ENCODE measurements at places on chromosomes 6 and 20.

GRCh38 chr20:45771182-45771759 lies 20.4 kb downstream of the WFDC3 start:
- peak; percentile 78 for DNase-seq

GRCh38 chr20:4411744-4412143 lies 310.0 kb upstream of the PRND start:
- DNase-seq, result no peak

- no peak for DNase-seq
Measured at GRCh38 chr6:36662380-36662779, 16.1 kb upstream of the CDKN1A start.

DNA sequence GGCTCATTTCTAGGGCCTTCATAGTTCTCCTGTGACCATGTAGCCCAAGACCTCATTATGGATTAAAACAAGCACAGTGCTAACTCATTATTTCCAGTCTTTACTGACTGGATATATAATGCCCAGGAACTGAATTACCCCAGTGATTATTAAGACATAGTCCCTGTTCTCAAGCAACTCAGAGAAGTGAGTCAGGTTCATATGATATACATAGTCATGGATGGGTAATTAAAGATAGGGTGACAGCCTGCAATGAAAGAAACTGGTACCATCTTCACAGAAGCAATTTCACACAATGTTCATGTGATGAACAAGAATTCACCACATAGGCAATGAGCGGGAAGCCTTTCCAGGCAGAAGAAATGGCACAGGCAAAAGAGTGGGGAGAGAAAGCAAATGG lies 3.5 kb downstream of the TRIM27 start:
- no peak for DNase-seq

Measured in urothelium cell line (cell line).